Amniotic epithelial cell (primary cell): ENCODE measurements at places on chromosomes 16 and 17.
A peak's percentile ranks its signal among the peaks of the same experiment; 100 is the strongest.

DNA sequence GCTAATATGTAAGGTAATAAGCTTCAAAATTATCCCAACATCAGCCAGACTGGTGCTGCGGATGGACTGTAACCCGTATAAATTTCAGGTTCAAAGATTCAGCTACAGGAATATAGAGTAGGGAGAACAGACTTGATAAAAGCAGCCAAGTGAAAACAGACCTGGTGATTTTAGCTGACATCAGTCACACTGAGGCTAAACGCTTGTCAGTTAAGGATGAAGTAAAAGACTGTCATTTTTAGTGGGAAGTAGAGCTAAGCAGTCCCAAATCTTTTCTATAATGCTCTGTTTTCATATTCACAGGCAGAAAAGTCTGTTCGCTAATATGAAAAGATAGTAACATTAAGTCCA is 35.4 kb downstream of the CMTM4 start:
- DNase-seq, result no peak

DNA sequence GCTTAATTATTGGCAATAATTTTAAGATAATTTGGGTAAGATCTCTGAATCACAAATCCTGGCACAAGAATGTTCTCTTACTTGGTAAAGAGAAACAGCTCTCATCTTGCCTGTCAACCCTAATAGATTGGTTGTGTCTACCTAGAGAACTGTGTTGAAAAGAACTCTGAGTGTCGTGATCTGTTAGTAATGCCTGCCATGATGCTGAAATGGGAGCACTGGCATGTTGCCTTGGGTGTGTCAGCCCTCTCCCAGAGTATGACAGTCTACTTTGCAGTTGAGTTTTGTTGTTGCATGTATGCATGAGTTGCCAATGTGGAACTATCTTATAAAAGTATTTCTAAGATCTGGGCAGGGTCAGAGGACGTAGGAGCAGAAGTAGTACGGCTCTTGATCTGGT is 221.4 kb downstream of the MAF start:
- DNase-seq, result no peak

- no peak for DNase-seq
Observed at GRCh38 chr17:40311575-40311974, 2.6 kb downstream of the RARA start.

- no peak for DNase-seq
Observed at GRCh38 chr17:1504866-1505265, 11.5 kb downstream of the INPP5K start.

DNA sequence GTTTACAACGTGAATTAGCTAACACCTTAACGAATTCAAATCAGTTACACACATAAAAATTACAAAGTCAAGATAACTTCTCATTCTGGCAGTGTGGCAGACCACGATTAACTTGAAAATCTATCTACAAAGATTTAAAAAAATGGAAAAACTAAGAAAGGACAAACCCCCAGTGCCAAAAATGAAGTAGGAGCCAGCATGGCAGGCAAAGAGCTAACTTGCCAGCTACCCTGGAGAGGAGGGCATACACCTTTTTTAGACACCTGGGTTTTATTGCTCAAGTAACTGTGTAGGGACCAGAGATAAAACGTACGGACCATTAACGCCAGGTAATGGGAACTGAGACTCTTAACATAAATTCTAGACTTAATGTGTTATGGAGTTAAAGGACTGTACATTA is 2.5 kb downstream of the TAF15 start:
- no peak for DNase-seq

GRCh38 chr16:71762186-71762585 is 37.7 kb upstream of the PHLPP2 start:
- peak; percentile 66 for DNase-seq

DNA sequence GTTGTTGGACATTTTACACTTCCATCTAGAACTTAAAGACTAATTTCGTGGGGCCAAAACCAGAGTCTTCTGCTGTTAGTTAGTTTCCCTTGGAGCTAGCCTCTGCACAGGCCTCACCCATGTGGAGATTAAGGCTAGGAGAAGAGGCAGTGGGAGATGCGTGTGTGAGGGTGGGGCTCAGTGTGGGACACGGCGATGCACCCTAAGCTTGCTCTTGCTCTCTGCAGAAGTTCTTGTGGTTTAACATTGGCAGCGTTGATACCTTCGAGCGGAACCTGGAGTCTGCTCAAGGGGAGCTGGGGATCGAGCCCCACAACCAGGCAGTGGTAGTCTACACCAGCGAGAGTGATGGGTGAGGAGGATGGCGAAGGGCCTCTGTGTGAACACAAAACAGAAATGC is 34.0 kb downstream of the DBNDD1 start:
- no peak for DNase-seq

DNA sequence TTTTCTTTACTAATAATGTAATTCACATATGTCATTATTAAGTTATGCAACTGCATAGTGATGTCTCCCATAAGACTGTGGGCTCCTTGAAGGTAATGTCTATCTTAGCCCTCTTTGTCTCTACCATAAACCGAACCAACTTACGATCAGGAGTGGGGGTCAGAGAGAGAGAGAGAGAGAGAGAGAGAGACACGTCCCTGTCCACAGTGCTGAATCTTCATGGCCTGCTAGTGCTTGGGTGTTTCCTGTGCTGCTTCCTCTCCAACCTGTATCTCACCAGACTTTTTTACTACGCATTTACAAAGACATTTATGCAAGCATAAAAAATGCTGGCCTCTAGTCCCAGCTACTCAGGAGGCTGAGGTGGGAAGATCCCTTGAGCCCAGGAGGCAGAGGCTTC is 52.2 kb upstream of the HAPSTR1 start:
- DNase-seq, result peak; percentile 67

DNA sequence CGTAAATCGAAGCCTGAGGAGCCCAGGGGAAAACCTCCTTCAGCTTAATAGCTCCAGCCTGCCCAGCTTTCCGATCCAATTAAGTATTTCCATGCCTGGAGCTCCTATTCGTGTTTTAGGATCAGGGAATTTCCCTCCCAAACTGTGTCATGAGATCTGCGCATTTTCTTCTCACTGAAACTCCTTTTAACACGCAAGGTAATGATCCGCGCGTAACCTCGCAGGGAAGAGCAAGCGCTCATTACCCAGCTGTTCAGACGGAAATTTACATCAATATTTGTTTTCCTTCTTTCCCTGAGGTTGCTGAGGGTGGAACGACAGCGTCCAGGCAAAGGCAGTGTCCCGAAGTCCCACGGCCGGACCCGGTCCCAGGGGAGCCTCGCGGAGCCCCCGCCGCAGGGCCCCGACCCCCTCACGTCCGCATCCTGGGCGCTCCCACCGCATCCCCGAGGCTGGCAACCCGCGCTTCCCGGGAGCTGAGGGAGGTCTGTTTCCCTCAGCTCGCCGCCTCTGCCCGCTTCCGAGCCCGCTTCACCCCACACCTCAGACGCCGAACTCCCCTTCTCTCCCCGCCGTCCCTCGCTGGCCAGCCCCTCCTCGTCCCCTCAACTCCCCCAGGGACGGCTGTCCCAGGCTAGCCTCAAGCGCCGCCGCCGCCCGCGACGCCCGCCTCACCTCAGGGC is 415 bp downstream of the ABCA5 start:
- peak; percentile 14 for DNase-seq
